Activated CD4-positive, alpha-beta T cell treated with anti-CD3 and anti-CD28 coated beads, Interleukin-2, amount 50 U/mL, for 48 hours (primary cell): ENCODE measurements at places on chromosomes 6 and 20.

DNA sequence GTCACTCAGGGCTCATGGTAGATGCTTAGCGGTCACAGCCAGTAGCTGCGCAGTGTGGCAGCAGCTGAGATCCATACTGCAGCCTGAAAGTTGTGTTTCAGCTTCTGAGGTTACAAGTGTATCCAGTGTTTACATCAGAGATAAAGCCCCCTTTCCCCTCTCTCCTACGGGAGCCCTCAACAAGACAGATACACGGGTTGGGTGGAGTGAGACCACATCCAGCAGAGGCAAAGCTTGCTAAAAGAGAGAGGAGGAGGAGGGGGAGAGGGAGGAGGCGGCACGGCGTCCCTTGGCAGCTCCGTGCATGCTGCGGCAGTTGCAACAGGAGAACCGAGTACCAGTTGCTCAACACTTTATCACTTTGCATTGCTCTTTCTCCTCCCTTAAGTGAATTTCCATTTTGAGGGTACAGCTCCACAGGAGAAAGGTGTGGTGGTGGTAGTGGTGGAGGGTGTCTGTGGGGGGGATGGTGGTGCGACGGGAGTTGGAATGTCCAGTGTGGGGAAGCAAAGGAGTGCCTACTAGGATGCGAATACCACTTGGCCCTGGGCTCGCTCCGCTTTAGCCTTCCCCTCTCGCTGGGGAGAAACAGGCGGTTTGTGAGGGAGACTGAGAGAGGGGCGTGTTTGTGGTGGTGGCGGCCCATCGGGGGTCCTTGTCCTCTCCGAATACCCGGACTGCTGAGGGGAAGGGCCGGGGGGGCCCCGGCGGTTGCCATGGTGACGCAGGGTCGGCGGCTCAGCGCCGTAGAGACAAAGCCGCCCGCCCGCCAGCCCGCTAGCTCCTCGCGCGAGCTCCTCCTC is 405 bp upstream of the RNF182 start:
- DNase-seq = peak; percentile 11

DNA sequence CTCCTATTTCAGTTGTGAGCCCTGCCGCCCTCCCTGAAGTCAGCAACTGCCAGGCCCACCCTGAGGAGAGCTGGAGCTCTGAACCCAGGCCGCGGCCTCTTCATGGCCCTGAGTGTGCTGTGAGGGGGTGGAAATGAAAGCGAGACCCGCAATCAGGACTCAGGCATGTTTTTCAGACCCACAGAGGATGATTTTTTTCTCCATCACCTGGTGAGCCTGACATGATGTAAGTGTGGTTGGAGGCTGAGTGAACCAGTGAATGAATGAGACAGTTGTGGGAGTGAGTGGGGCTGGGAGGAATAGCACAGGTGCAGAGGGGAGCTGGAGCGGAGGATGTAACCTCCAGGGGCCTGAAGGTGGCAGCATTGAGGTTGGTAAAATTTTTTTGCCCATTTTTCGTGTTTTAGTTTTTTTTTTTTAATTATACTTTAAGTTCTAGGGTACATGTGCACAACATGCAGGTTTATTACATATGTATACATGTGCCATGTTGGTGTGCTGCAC is 18.3 kb downstream of the RAET1L start:
- DNase-seq = peak; percentile 69

- no peak for DNase-seq
Observed at GRCh38 chr6:62441182-62441581, 155.2 kb upstream of the KHDRBS2 start.

- no peak for DNase-seq
Observed at GRCh38 chr6:152273002-152273401, 364.2 kb downstream of the SYNE1 start.

DNA sequence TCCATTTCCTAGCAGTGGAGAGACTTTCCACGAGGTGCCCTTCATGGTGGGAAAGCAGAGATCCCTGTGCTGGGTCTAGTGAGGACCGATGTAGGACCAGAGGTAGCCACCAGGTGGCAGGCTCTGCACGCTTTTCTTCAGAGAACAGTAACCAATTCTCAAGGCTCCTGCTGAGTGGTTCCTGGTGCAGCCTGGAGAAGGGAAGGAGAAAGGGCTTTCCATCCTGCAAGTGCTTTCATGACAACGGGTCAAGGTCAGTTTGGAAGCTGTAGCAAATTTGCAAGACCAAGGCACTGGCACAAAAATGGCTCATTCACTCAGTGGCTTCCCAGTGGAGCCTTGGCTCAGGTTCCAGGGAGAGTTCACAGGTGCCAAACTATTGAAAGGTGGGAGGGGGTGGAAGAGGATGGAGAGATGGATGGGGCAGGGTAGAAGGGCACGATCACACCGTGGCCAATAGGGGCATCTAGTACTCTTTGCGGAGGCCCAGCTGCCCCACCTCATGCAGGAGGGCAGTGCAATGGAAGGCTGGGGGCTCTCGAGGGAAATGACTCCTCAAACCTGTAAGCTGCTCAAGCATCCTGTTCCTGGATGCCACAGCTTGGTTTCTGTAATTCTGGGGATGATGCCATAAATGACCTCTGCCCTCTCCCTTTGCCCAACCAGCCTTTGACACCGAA is 25.5 kb upstream of the KCNK16 start:
- peak; percentile 68 for DNase-seq

GRCh38 chr20:10523443-10523842 is 88.3 kb downstream of the SLX4IP start:
- no peak for DNase-seq

DNA sequence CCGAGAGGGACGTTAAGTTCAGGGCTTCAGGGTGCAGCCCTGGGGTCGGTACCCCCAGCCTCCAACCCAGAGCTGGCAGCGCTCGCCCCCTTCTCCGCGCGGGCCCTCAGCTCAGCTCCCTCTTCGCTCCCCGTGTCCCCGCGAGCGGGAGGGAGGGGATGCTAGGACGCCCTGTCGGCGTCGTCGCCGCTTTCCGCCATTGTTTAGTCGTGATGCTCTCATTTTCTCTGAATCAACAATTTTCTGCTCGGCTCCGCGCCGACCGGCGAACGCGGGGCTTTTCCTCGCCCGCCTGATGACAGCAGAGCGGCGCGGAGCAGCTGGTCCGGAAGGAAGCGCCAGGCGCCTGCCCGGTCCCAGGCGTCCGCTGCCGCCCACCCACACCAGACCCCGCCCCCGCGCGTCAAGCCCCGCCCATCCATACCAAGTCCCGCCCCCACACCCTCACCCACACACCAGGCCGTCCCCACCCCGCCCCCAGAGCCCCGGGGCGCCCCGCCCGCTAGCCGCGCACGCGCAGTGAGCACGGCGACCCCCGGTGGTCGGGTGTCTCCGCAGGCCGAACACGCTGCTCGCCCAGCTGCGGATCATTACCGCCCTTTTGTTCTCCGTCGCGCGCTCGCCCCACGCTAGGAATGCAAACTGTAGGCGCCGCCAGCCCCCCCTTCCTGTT is 50.1 kb upstream of the SLC32A1 start:
- peak; percentile 60 for DNase-seq

DNA sequence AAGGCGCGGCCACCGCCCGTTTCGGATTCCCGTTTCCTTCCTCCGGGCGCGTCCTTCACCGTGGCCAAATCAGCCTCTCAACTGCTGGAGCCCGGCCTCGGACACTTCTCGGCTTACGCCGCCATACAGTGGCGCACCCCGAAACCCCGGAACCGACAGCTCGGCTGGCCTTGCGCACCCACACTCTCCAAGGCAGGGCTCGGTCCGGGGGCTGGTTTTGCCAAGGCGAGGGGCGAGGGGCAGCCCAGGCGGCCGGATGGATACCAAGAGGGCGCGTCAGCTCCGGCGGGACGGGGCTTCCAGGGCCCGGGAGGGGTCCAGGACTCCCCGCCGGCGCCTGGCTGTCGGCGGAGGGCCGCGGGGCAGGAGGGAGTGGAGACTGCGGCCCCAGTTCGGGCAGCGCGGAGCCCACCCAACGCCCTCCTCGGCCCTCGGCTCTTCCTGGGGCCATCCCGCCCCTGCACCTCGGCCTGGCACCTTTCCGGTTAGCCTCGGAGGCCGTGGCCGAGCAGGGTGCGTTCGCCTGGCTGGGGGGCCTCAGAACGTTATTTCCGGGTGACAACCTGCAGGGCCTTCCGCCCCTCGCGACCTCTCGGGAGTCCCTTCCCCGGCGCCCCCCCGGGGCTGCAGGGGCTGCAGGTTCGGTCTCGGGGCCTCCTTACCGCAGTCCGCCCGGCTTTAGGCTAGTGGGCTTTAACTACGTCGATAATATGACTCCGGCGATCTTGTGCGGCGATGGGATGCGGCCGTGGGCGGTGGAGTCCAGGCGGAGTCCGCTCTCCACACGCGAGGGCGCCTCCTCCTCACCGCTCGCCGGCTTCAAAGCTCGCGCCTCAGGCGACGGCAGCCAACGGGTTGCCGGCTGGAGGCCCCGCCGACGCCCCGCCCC is 697 bp upstream of the CEP43 start:
- peak; percentile 23 for DNase-seq

DNA sequence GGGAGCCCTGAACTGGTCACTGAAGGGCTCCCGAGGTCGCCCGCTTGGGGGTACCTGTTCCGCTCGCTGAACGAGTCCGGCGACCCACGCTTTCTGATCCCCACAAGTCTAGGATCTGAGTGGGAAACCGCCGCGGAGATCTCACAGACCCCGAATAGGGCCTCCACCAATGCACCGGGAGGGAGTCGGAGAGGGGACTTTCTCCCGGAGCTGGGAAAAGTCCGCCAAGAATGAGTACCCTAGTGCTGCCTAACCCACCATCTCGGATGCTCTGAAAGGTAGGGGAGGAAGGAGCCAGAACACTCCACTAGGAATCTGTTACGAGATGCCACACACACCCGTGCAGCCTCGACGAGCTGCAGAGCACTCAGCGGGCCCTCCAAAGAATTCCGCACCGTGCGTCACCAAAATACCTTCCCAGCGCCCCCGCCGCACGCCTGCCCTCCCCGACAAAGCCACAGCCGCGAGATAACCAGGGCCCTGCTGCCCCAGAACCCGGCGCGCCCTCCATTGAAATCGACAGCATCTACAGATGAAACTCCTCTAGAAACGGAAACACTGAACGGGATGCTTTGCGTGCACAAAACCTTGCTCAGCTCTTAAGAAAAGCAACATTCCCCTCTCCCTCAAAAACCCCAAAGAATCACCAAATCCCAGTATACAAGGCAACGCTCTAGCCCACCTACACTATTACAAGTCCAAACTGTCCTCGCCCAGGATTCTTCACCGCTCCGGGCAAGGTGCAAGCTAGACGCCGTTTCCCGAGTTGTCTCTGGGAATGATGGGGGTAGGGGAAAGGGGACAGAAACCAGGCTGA is 686 bp downstream of the COL12A1 start:
- peak; percentile 30 for DNase-seq

- DNase-seq = no peak
Observed at GRCh38 chr20:3935295-3935955, 46.2 kb downstream of the PANK2 start.

DNA sequence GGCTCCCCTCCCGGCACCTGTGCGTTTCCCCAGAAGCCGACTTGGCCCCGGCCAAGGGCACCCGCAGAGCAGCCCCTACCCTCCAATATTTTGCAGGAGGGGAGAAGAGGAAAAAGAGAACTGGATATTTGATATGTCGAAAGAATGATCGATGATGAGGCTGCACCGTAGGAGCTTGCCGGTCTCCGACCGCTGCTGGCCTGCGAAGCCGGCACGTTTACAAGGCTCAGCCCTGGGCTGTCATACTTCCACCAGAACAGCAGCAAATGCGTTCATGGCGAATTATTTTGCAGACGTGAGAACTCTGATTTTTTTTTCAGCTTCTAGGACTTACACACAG is 296.7 kb downstream of the TFAP2C start:
- DNase-seq = no peak

DNA sequence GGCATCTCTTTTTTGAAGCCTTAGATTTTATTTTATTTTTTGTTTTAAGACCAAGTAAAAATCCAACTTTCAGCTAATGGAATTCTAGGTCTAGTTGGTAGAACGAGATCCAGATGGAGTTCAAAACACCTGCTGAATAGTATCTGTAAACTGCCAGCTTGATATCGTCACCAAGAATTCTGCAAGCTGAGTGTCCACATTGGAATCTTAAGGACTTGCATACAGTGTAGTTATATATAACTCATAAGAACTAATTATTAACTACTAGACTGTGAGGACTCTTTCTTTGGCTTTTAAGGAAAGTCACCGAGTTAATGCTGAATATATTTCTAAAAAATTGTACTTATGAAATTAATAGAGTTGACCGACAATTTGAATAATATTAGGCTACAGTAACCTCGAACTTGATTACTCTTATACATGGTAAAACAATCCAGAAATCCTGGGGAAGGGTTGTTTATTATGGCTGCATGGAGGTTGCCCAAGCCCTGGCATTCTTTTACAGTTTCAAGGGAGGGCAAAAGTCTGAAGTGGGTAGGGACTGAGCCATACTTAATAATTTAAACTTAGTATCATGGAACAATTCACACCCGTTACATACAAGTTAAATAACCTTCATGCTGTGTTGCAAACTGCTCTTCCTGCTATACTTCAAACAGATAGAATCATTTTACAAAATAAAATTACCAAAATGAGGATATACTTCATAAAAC is 553.9 kb downstream of the PTPRT start:
- DNase-seq = no peak

DNA sequence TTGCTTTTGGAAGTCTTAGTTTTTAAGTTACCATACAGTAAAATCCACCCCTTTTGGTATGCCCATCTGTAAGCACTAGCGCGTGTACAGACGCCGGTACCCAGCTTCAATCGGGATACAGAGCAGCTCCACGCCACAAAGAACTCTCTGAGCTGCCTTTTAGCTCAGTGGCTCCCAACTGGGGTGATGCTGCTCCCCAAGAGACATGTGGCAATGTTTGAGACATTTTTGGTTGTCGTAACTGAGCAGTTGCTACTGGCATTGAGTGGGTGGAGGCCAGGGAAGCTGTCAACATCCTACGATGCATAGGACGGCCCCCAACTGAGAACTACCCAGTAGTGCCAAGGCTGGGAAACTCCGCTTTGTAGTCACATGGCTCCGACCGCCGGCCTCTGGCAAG is 73.3 kb downstream of the BMP7 start:
- no peak for DNase-seq

DNA sequence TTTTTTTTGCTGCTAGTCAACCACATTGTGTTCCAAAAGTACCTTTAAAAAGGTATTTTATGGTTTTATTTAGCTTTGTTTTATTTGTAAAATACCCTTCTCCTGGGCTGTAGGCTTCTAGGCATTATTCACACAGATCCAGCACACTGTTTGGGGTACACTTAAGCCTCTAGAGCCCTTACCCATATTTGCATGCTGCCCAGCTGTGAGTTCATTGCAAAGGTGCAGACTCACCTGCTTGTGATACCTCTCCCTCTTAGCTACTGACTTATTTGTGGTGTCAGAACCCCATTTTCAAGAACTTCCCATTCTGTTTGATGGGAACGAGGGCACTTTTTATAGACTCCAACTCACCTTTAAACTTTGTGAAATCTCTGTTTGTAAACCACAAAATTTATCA is 69.8 kb downstream of the RIN2 start:
- no peak for DNase-seq

GRCh38 chr6:123118811-123119210 is 122.8 kb downstream of the CLVS2 start:
- no peak for DNase-seq
